ENCODE measurements at places on chromosomes 11 and 22.

DNA sequence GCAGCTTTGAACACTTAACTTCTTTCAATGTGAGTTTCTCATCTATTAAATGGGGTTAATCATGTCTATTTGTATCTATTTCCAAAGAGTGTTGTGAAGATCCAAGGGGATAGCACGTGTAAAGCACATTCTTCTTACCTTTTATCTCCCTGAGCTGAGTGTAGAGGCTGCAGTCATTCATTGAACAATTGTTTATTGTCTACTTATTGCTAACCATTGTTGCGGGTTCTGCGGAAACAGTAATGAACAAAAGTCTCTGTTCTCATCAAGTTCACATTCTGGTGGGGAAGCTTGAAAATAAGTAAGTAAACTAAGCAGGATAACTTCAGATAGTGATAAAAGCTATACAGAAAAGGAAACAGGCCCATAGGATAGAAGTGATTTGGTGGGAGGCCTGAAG is 27.4 kb upstream of the PLET1 start:
- no peak for DNase-seq

DNA sequence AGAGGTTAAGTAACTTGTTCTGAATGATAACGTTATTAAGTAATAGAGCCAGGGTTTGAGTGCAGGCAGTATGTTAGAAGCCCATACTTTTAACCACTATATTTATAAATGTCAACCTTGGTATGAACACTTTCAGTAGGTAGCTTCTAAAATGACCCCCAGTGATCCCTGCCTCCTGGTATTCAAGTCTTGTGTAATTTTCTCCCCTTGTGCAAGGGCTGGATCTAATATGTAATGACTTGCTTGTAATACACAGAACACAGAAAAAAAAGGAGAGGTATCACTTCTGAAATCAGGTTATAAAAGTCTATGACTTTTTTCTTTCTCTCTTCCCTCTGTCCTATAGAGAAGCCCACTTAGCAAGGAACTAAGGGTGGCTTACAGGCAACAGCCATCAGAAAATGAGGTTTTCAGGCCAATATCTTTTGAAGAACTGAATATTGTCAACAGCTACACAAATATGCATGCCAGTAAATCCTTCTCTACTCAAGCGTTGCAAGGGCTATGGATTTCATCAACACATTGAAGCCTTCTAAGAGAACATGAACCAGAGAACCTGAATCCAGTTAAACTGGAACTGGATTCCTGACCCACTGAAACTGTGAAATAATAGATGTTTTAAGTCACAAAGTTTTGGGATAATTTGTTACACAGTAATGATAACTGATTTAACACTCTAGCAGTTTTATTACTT is 712.3 kb downstream of the METTL15 start:
- DNase-seq, result no peak

DNA sequence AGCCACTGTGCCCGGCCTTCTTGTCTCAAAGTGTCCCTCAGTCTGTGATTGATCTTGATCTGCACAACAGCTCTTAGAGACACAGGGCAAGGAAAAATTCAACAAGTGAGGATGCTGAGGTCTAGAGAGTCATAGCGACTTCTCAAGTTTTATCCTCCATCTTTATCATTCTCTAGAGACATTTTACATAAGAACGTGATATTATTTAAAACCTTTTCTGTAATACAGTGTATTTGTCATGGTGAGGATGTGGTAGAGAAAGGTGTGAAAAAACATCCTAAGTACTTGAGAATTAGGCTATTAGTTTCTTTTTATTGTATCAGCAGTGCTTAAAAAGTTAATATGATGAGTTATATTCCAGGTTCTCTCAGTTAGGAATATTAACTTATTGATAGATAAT is 50.2 kb downstream of the EMSY start:
- no peak for DNase-seq

DNA sequence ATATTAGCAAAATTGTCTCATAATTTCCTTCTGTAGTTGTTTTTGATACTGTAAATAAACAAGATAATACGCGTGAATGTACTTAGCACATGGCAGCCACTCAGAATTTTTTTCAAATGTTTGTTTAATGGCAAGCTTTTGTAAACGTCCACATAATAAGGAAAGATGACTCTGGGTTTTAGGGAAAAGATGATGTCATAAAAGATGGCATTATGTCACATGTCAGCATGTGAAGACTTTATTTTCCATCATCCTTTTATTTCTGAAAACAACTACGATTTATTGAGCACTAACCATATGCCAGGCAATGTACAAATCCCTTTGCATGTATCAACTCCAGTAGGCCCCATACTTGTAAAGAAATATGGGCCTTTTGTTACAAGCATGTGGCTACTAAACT is 139.9 kb downstream of the C11orf91 start:
- no peak for DNase-seq

GRCh38 chr11:71452199-71453036 is 585 bp upstream of the NADSYN1 start:
- no peak for DNase-seq

GRCh38 chr11:68016904-68017817 is 7.0 kb downstream of the ALDH3B1 start:
- no peak for DNase-seq

- DNase-seq, result no peak
These were observed 101.1 kb upstream of the SLC22A12 start for GRCh38 chr11:64489831-64490441.

GRCh38 chr11:61384271-61385242 is 7.8 kb upstream of the TMEM216 start:
- DNase-seq, result no peak

GRCh38 chr11:34502949-34503348 is 10.6 kb downstream of the ELF5 start:
- no peak for DNase-seq

GRCh38 chr22:19851291-19852176 is 3.1 kb downstream of the GNB1L start:
- DNase-seq, result no peak

GRCh38 chr22:18056807-18057474 is 20.8 kb upstream of the PEX26 start:
- no peak for DNase-seq

GRCh38 chr11:62139526-62140303 is 15.9 kb downstream of the INCENP start:
- DNase-seq, result no peak

- no peak for DNase-seq
These were observed 49.0 kb downstream of the MUC15 start for GRCh38 chr11:26522912-26523610.

DNA sequence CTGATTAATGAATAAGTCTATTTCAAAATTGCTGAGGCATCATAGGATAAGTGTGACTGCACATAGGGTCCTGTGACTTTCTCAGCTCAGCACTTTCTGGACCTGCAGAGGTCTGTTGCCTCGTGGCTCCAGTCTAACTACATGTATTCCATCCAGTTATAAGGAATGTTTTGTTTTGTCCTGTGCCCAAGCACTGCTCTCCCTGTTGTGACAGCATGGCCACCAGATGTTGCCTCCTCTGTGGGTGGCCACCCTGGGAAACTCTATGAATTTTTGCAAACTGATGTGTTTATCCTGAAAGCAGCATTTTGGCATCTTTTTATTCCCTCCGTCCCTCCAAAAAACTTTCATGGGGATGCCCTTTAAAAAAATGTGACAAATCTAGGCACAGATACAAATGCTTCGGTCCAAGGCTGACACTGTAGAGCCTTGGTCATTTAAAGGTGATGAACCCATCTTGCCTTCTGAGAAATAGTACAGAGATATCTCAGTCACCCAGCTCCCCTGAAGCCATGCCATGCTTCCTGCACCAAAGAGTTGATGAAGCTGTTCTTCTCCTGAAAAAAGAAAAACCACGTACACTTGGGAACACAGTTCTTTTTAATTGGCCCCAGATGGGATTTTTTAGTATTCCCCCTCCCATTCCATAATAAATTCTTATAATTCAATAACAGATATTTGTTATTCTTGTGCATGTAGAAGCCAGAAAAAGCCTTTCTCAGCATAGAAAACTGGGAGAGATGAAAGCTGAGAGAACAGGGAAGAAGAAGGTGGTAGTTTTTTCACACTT is 72.6 kb downstream of the CCDC34 start:
- DNase-seq, result no peak

GRCh38 chr22:45831394-45831793 is 145.6 kb downstream of the WNT7B start:
- no peak for DNase-seq

DNA sequence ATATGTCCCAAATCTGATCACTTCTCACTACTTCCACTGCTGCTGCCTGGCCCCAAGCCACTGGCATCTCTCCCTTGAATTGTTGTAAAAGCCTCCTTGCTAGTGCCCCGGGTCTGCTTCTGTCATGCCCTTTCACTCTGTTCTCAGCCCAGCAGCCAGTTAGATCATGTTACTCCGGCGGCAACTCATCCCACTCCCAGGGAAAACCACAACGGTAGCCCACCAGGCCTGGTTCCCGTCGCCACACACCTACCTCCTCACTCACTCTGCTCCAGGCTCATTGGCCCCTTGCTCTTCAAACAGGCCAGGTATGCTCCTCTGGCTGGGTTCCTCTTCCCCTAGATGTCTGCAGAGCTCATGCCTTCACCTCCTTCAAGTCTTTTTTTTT is 3.8 kb upstream of the MARK2 start:
- no peak for DNase-seq

- no peak for DNase-seq
These were observed 11.0 kb downstream of the MN1 start for GRCh38 chr22:27790376-27791158.

DNA sequence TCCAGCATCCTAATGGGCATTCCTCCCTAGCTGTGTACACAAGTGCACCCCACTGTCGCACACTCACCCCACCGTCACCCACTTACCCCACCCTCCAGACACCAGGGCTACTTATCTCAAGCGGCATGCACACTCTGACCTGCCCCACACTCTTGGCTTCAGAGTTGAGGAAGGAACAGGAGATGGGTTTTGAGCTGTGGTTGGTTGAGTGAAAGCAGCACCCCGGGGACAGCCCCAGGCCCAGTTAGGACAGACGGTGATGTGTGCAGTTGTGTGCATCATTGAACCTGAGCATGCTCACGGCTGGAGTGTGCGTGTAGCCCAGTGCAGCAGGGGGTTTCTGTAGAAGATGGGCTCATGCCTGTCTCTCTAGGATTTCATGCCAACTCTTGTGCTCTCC is 32.5 kb downstream of the AHNAK start:
- DNase-seq, result no peak

DNA sequence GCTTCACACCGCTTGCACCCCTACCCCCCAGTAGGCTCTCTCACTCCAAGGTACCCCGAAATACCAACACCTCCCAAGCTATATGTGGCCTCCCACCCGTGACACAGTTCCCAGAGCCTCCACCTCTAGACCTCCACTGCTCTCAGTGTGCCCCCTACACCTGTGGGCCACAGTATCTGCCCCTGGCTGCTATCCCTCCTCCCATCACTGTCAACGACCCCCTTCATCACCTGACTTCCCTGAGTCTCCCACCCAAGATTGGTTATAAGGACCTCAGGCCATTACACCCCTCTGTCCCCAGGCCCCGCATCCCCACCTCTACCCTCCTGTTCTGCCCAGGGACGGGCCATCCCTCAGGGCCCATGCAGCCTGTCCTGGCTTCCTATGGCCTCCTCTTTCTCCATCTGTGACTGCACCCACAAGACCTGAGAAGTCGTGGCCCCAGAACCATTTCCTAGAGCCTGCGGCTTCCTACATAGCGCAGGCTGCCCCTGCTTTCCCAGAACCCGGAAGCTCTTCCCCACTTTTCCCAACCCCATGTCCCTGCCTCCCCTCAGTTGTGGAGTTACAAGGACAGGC is 734 bp downstream of the ACR start:
- no peak for DNase-seq

DNA sequence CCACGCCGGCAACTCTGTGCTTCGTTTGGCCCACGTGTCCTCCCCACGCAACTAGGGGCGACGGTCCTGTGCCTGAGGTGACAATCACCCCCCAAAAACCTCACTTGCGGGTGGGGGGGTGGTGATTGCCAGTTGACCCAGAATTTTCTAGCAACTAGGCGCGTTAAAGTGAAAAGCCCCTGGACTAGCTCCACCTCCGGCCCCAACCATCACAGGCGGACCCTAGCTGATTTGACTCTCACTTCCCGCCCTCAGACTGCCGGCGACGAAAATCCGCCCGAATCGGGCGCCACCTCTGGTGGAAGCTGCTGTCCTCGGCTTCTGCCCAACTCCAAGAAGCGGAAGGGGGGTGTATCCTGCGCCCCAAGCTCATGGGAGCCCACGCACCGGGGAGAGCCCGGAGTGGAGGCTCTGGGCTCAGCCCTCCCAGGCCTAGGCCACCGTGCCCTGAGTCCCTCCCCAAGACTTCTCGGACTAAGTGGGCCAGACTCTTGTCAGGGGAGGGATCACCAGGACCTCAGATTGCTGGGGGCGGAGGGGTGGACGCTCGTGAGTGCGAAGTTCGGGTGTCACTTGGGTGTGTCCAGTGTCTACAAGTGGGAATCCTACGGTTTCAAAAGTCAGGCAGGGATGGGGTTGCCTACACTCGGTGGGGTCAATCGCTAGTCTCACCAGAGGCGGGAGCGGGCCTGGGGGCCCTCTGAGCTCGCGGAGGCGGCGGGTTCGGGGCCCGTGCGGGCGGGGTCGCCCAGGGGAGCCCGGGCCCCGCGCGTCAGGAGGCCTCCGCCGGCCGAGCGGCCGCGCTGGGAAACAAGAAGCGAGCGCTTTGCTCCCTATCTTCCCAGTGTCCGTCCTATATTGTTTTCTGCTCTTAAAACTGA is 12.3 kb downstream of the PAX6 start:
- DNase-seq, result no peak

GRCh38 chr11:73260127-73260457 is 12.0 kb upstream of the P2RY6 start:
- no peak for DNase-seq

DNA sequence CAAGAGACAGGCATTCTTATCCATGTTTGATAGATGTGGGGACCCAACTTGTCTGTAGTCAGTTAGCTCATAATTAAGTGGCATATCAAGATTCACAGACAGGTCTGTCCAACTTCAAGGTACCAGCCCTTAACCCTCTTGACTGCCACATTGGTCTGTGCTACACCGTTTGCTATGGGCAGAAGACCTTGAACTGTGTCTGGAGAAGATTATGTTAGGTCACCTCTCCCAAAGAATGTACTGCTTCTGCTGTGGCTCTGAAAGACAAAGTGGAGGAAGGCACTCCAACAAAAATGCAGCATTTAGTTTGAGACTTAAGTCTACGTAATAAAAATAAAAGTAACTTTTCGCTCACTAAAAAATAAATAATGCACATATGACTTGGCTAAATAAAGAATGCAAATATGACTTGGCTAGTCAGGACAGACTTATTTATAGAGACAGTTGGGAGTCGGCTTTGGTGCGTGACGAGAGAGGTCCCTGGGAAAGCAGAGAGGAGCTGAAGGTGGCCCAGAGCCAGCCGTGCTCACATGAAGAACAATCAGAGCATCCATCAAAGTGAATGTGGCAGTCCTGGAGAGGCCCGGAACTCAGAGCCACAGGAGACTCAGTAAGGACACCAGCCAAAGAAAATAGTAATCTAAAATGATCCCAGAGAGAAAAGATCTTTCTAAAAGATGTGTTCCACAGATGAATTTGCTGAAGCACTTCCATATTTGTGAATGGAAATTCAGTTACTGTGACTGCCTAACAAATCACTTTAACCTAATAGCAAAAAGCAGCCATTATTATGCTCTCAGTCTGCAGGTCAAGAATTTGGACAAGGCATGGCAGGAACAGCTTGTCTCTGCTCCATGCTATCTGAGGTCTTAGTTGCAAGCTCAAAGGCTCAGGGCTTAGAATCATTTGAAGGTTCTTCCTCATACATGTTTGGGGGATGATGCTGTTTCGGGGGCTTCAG is 35.0 kb downstream of the CWC15 start:
- no peak for DNase-seq

Measured in NCI-H1436 (cell line).